NCI-H526 treated with DMSO at 0.1 percent for 48 hours (cell line): ENCODE measurements at places on chromosomes 1 and 21.

DNA sequence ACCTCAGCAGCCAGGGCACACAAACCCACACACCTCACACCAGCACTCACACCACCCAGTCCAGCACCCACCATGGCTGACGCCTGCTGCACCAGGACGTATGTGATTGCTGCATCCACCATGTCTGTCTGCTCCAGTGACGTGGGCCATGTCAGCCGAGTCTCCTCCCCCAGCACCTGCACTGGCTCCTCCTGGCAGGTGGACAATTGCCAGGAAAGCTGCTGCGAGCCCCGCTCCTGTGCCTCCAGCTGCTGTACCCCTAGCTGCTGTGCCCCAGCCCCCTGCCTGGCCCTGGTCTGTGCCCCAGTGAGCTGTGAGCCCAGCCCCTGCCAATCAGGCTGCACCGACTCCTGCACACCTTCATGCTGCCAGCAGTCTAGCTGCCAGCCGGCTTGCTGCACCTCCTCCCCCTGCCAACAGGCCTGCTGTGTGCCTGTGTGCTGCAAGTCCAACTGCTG, at the start of gene KRTAP10-8:
Gene KRTAP10-8 (plus strand): TSS at position 51 of the 458 bp plus-strand sequence. CDS start 22 bp downstream, at position 73.
- no peak for DNase-seq

- no peak for DNase-seq
Observed at GRCh38 chr1:23914921-23915320, 1.8 kb upstream of the CNR2 start.

- DNase-seq, result no peak
Observed at GRCh38 chr1:62800281-62800680, 16.3 kb downstream of the ATG4C start.

DNA sequence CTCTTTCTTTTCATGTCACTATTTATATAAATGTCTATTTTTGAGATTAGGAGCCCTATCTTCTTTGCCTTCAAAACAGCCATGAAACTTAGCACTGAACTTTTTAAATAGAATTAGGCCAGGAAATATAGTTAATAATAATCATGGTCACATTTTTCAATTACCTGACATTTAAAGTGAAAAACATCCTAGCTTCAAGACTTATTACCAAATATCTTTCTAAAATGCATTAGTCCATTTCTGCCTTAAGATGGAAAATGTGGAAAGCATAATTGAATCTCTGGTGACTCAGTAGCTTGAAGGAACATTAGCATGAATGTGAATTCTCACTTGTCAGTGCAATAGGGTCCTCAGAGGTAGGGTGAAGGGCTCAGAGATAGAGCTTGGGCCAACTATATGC, 18.7 kb upstream of the RGS4 start:
- no peak for DNase-seq

GRCh38 chr1:111690306-111690617, 48.9 kb downstream of the INKA2 start:
- DNase-seq, result no peak

GRCh38 chr1:8818325-8818775, 910 bp upstream of the RERE start:
- DNase-seq, result peak; percentile 39

DNA sequence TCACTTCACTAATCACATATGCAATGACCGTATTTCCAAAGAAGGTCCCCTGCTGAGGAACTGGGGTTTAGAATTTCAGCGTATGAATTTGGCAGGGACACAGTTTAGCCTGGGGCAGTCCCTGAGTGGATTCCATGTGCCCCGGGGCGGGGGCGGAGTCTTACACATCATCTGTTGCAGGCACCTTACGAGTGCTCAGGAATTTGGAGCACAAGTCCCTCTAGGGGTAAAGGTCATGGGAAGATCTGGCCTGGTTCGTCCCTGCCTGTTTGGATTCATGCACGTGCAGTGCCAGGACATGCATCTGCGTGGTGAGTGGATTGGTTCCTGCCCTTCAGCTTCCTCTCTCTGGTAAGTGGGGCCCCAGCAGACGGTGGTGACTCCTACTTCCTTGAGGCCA, 208.3 kb upstream of the C1orf174 start:
- DNase-seq, result no peak

- no peak for DNase-seq
Observed at GRCh38 chr1:38778051-38778450, 81.5 kb downstream of the RRAGC start.

DNA sequence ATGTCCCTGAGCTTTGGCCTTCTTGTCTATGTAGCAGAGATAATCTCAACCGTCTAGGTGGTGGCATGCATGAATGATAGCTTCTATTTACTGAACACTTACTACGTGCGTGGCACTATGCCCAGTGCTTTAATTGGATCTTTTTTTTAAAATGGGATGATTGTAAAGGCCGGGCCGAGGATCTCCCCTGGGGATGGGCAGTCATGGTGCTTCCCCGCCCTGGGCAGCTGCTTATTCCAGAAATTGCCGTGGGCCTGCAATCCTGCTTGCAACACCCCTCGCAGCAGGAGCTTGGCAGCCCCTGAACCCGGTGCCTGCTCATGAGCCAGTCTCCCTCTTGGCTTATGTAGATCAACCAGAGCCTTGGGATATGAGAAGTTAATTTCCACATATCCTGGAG, 360.7 kb downstream of the CAMTA1 start:
- no peak for DNase-seq

GRCh38 chr1:37085393-37085792, 51.1 kb upstream of the GRIK3 start:
- no peak for DNase-seq

DNA sequence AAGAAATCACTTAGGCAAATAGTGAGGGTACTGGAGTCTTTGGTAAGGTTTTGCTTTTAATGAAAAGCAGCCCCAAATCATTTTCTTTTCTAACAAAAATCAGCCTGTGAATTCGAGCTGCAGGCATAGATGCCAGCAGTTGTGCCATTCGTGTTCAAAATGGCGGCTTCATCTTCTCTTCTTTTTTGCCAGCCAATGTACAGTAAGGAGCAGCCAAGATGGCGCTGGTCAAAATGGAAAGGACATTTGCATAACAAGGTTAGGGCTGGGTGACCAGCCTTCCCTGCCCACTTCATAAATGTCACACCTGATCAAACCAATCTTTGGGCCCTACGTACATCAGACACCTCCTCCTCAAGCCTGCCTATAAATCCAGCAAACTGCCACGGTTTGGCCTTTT, 100.2 kb upstream of the RGS1 start:
- no peak for DNase-seq

- no peak for DNase-seq
Observed at GRCh38 chr1:2382621-2383361, 8.6 kb downstream of the MORN1 start.

DNA sequence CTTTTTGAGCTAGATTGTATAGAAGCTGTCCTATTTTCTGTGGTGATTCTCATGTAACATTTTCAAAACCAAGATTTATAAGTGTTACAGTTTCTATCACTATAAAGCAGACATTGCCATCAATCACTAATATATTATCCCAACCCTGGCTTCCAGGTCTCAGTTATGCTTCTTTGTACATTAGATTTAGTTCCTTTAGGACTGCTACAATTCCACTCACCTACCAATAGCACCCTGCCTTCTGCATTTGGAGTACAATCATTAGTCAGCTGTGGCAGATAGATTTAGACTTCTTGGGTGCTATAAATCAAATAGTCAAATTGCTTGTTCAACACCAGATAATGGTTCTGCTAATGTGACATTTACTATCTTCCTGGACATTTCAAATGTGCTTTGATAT, 281.6 kb downstream of the BRINP3 start:
- DNase-seq, result no peak

GRCh38 chr1:92572520-92572919, 85.8 kb upstream of the GFI1 start:
- DNase-seq, result no peak

DNA sequence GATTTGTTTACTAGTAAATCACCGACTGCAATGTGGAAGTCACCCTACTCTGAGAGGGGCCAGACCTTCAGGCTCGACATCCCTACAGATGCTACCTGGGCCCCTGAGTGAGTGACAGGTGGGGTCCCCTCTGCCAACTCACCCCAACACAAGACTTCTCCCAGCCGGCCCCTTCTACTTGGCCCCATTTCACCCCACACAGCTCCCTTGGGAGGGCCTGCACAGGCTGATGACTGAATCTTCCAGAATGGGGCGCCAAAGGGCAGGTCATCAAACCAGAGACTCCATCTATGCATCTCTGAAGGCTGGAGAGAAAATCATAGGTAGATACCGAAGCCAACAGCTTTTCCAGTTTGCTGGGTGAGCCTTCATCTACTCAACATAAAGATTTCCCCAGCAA, 9.4 kb upstream of the S100A8 start:
- DNase-seq, result no peak

DNA sequence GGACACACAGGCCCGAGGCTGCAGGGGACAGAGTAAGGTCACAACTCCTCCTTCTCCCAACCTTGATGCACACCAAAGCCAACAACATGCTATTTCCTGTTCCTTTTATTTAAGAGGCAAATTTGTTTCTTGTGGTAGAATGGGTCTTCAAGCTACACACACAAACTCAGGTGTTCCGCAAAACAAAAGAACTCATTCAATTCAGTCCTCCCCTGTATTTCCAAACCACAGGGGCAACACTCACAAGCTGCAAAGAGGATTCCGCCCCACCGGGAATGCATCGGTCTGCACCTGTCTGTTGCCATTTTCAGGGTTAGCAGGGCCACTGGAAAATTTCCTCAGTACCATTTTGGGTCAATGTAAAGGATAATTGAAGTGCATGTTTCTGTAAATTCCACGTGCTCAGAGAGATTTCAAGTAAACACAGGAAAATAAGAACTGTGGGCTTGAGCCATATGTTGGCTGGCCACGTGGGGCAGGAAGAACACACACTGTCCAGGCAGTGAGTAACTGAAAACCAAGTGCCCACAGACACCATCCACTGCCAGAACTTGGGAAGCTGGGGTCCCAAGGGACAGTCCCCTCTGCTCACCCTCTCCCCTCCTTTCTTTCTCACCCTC, 145.2 kb upstream of the ERG start:
- DNase-seq, result no peak

DNA sequence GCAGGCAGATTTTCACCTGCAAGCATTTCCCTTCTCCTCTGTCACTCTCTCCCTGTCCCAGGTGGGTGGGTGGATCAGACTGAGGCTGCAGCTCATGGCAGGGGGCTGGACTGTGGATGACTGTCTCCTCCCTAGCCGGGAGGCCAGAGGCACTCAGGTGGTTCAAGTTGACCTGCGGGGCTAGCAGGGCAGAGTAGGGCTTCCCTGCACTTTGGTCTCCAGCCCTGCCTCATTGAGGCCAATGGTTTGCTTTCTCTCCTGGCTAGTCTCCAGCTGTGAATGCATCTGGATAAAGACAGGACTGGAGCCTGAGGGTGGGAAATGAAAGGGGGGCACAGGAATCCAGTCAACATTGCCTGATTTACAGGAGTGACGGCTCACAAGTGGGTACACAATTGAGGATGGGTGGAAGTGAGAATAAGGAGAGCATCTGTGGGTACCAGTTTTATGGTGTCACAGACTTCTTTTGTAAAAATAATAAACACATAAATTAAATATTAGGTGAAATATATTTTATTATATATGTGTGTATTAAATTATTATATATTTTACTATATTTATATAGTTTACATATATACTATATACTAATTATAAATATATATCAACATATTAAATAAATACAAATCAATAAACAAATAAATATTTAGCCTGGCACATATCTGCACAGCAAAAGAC, 25.6 kb downstream of the RUNX1 start:
- DNase-seq, result no peak
